ENCODE measurements at places on chromosomes 5 and 9. TPM values are rescaled to one million over a fixed set of nuclear protein-coding genes. Genes with fewer than 3 reads are reported as not detected.

The KCNV2 gene
- polyA plus RNA-seq = not detected

The DMRT3 gene
- not detected for polyA plus RNA-seq

GRCh38 chr5:60350794-60351193 is 349.2 kb downstream of the DEPDC1B start:
- H3K36me3 ChIP-seq = no peaks in the 10 kb centered on the region
- no peak for DNase-seq
- no peak overlapping the region for H3K4me3 ChIP-seq
- no peaks in the 10 kb centered on the region for H3K27me3 ChIP-seq
- H3K27ac ChIP-seq = no peak overlapping the region

DNA sequence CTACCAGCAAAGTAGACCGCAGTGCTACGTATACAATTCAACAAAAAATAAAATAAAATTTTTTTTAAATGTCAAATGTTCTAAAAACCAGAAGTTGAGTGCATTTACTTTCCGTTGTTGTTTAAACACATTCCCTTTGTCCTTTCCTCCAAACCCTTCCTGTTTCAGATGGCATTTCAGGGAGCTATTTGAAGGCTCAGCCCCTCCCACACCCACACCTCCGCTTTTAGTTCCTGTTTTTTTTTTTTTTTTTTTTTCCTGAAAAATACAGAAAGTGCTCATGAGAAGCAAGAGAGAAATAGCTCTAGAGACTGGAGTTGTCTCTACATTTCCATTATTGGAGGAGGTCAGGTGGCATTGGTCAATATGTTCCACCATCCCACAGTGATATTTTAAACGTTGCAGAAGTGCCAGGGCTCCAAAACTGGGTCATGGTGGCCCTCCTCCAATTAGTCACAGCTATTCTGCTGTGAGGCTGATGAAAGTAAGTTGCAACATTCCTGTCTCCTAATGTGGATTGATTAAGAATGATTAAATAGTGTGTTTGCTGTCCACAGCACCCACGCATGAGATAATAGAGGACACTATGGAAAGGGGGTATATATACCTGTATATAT is 106.9 kb downstream of the GABRG2 start:
- H3K4me1 ChIP-seq = no peaks in the 10 kb centered on the region
- DNase-seq = no peak
- no peaks in the 10 kb centered on the region for H3K27me3 ChIP-seq
- H3K27ac ChIP-seq = no peak overlapping the region
- no peaks in the 10 kb centered on the region for H3K36me3 ChIP-seq
- H3K4me3 ChIP-seq = no peak overlapping the region
